AG04450 (cell line): ENCODE measurements at places on chromosomes 12 and 14. TPM values are rescaled to one million over a fixed set of nuclear protein-coding genes. Genes with fewer than 3 reads are reported as not detected.

GRCh38 chr12:28899951-28900350, 249.1 kb upstream of the FAR2 start:
- peak; percentile 78 for DNase-seq

DNA sequence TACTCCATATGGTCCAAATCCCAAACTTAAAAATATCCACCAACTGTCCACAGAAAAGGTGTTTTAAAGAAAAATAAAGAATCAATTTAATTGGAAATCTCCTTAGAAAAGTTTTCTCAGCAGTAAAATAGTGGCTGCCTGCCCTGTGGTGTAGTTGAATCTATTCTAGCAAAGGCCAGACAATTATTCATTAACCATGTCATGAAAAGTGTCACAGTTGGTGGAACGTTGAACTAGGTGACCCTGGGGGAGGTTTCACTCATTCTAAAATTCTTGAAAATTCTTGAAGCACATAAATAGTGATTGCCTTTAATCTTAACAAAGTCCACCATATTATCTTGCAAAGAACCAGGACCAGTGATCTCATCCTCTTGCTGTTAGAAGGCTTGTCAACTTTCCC, 78.4 kb upstream of the GZMB start:
- DNase-seq = no peak

GRCh38 chr12:47377414-47378221, 297.9 kb upstream of the AMIGO2 start:
- DNase-seq = peak; percentile 97

DNA sequence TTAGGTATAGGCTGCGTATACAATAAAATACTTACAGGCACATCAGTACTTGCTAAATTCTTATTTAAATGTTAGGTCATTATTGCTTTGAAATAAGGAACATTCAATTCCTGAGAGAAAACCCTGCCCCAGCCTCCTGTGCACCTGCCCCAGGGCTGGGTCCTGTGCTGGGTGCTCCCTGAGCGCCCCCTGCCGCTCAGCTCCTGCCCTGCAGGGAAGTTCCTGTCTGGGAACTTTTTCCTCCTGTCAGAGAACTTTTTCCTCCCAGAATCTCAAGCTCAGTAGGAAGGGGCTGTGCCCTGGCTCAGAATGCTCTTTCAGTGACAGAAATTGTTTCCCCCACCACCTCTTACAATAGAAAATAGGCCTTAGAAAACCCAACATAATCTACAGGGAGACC, 751.1 kb downstream of the TMEM121 start:
- DNase-seq = no peak

GRCh38 chr14:73760598-73761586, 46.7 kb upstream of the PNMA1 start:
- no peak for DNase-seq

- no peak for DNase-seq
Observed at GRCh38 chr14:54889919-54890318, 12.7 kb downstream of the GCH1 start.

GRCh38 chr12:5262885-5263284, 169.0 kb upstream of the NTF3 start:
- DNase-seq = no peak

The BCAT1 gene
- 61.1 and 62.8 TPM in 2 replicates for polyA plus RNA-seq

The VCPKMT gene
- polyA plus RNA-seq = 5.1 and 7.7 TPM in 2 replicates

The KRT2 gene
- polyA plus RNA-seq = not detected in 2 replicates

The ZDHHC22 gene
- not detected in 2 replicates for polyA plus RNA-seq

The PLCZ1 gene
- polyA plus RNA-seq = not detected in 2 replicates
